MCF 10A (cell line): ENCODE measurements at places on chromosomes 5 and 9. TPM values are rescaled to one million over a fixed set of nuclear protein-coding genes. Genes with fewer than 3 reads are reported as not detected.
A peak's percentile ranks its signal among the peaks of the same experiment; 100 is the strongest.

The ANKRD31 gene
- 0.28 and 0.56 TPM in 2 replicates for total RNA-seq

The JAKMIP2 gene
- total RNA-seq = not detected in 2 replicates

The PCDHA9 gene
- total RNA-seq = 0.25 and 0.28 TPM in 2 replicates

The STOML2 gene
- 203 and 209 TPM in 2 replicates for total RNA-seq

- DNase-seq = no peak
These were observed 27.3 kb downstream of the SLC31A2 start for GRCh38 chr9:113178087-113178486.

DNA sequence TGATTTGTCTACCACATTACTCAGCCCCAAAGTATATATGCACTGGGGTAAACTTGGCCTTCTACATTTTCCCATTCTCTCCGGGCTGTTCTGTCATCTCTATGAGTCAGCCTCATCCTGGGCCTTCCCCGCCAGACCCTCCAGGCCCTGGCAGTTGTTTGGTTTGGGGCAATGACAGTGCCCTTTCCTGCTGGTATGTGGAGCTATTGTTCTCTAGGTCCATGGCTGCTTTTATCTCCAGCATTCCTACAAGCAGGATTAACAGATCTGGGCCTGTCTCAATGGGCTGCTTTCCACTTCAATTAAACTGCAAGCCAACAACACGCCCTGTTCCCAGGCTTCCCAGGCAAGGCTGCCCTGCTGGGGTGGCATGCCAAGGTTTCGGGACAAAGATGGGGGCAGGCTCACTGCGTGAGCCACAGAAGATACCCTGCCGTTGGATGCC lies 136.4 kb downstream of the SLIT3 start:
- DNase-seq = peak; percentile 99

- peak; percentile 45 for DNase-seq
These were observed 80.1 kb downstream of the COL15A1 start for GRCh38 chr9:99023831-99024230.

DNA sequence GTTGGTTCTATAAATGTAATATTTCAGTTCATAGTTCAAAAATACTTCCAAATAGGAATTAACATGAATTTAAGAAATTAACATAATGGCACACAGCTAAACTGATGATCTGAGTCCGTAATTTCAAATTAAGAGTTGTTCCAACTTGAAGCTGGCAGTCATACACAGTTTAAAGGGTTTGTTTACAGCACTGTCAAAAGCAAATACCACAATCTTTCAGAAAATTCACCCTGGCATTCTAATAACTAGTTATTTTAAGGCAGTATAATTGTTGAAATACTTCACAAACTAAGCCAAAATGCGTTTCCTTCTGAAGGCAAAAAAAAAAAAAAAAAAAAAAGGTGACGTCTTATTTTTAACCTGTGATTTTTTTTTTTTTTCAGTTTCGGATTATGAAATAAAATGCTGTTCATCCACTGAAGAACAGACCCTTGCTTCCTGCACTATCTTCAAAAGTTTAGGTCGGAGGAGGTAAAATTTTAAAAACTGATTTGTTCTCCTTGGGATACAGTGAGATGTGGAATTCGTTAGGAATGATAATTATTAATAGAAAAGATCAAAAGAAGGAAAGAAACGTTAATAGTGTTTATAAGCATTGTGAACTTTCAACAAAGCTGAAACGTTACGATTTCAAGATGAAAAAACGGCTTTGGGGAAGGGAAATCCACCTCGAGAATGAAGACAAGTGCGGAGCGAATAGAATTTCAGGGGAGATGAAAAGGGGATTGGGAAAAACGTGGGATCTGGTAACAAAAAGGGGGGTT lies 850 bp downstream of the IL6ST start:
- DNase-seq = no peak

DNA sequence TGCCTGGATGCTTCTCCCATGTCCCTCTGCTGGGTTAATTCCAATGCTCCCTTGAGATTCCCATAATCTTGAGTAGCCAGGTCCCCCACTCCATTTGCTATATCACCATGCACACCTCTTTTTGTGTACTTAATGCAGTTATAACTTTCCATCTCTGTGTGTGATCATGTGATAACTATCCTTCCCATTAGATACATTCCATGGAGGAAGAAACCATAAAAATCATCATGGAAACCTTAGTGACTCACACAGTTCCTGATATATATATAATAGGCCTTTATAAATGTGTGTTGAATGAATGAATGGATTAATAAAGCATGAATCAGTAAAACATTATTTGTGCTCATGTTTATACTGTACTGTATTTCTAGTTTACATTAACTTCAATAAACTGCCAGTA lies 104.6 kb downstream of the PCSK5 start:
- DNase-seq = no peak

- no peak for DNase-seq
These were observed 106.4 kb upstream of the CCNG1 start for GRCh38 chr5:163330723-163331668.
